ENCODE measurements at places on chromosomes 3 and 15.

GRCh38 chr3:3705090-3705775 is 94.0 kb upstream of the LRRN1 start:
- no peak for DNase-seq

DNA sequence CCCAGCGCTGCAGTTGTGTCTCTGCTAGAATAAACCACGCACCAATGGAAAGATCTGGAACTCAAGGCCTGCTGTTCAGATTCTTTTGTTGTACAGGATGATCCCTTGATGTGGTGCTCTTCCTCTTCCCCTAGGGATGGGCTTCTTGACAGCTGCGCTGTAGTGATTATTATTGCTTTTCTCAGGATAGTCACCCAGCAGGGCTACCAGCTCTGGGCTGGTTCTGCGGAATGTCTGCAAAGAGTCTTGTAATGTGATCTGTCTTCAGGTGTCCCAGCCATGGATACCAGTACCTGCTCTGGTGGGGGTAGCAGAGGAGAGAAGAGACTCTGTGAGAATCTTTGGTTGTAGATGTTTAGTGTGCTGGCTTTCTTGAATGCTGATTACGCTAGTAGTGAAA is 974.2 kb downstream of the NSUN3 start:
- no peak for DNase-seq

DNA sequence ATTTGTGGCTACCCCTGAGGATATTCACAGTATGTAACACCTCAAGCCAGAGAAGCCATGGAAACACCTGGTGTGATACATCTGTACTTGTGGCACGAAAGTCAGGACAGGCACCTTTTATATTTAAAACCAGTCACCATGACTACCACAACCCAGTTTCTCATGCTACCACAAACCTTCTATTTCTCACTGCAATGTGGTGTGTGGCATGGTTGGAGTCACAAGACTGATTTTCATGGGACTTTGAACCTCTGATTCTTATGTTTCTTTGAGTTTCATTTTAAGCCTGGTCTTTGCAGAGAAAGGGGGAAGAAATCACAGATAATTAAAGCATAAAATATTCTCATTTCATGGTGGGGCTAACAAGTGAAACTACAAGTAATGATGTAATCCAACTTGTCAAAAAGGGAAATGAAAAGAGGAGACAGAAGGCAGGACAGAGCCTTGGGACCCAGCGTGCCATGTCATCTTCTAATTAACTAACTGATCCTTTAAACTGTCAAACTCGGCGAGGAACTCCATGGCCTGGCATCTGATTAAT is 175.9 kb downstream of the PDZRN3 start:
- DNase-seq: no peak

GRCh38 chr15:79455361-79455760 is 23.2 kb downstream of the MINAR1 start:
- DNase-seq: no peak

DNA sequence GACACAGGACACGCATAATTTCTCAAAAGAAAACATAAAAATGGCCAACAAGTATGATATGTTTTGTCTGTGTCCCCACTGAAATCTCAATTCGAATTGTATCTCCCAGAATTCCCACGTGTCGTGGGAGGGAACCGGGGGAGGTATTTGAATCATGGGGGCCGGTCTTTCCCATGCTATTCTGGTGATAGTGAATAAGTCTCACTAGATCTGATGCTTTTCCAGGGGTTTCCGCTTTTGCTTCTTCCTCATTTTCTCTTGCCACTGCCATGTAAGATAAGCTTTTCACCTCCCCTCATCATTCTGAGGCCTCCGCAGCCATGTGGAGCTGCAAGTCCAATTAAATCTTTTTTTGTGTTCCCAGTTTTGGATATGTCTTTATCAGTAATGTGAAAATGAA is 12.1 kb upstream of the POU1F1 start:
- no peak for DNase-seq

DNA sequence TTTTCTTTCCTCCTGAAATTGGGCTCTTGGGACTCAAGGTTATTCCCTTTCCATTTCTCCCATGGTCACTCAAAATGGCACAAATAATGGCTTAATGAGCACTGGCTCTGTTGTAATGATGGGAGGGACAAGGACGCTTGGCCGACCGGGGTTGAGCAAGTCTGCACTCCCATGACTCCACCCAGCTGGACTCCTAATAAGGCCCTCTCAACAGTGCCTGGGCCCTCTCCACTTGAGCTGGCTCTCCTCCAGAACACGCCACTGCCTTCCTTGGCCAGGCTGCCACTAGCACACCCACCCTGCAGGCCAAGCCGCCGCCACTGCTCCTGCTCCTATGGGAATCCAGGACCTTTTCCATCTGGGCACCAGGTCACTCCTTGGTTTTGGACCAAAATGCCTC is 42.3 kb downstream of the ADCY5 start:
- DNase-seq: no peak

DNA sequence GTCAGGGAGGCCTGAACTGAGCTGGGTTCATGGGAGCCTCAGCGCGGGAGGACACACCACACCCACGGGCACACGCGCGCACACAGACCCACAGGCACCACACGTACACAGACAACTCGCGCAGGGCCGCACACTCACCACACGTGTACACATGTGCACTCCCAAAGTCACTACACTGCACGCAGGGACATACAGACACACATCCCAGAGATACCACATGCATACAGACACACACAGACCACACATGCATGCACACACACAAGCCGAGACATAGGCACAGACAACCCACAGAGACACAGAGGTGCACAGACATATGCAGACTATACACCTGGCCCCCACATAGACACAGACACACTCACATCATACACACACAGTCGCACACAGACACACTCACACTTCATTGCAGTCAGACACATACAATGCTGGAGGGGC is 1.1 kb upstream of the MGLL start:
- DNase-seq: no peak

- no peak for DNase-seq
Observed at GRCh38 chr15:45183511-45183910, 4.3 kb downstream of the SHF start.

GRCh38 chr3:20810555-20810954 is 624.5 kb upstream of the SGO1 start:
- no peak for DNase-seq

GRCh38 chr3:121722411-121722810 is 27.1 kb downstream of the GOLGB1 start:
- DNase-seq: no peak

DNA sequence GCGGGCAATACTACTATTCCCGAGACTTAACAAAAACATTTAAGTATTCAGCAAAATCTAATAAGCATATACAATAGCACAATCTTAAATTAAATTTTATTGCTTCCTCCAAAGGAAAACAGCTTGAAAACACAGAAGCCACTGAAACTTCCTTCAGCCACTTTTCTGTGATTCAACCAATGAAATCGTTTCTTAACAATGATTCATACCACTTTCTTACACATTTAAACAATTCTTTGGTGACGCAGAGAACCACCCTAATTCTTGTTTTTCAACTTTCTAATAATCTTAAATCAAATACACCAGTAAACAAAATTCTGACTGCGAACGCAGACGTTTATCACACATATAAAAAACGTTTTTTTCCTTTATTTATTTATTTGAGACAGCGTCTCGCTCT is 4.1 kb downstream of the TJP1 start:
- DNase-seq: no peak

DNA sequence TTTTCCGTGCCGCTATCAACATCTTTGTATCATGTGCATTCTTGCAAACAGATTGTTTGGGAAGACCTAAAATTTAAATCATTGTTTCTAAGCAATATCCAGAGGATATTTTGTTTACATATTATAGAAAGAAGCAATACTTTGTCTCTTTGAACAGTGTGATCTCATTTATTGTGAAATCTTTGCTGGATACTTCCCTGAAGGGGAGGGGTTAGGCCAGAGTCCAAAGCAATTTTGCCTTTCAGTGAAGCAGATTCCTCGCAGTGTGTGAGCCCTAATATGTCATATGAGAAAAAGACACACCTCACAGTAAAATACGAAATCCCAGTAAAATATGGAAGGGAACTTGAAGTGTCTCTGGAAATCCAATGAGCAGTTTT is 158.7 kb upstream of the SLCO3A1 start:
- DNase-seq: no peak

DNA sequence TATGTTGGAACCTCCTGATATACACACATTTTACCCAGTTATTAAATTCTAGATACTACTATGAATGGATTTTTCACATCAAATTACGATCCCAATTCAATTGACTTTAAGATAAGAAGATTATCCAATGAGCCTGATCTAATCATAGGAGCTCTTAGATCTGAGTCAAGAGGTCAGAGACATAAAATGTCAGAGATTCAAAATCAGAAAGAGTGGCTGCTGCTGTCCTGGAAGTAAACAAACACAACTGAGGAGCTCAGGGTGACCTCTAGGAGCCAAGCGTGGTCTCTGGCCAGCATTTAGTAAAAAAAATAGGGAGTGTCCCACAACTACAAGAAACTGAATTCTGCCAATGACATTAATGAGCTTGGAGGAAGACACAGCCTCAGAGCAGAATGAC is 557.1 kb upstream of the CBLB start:
- DNase-seq: no peak

DNA sequence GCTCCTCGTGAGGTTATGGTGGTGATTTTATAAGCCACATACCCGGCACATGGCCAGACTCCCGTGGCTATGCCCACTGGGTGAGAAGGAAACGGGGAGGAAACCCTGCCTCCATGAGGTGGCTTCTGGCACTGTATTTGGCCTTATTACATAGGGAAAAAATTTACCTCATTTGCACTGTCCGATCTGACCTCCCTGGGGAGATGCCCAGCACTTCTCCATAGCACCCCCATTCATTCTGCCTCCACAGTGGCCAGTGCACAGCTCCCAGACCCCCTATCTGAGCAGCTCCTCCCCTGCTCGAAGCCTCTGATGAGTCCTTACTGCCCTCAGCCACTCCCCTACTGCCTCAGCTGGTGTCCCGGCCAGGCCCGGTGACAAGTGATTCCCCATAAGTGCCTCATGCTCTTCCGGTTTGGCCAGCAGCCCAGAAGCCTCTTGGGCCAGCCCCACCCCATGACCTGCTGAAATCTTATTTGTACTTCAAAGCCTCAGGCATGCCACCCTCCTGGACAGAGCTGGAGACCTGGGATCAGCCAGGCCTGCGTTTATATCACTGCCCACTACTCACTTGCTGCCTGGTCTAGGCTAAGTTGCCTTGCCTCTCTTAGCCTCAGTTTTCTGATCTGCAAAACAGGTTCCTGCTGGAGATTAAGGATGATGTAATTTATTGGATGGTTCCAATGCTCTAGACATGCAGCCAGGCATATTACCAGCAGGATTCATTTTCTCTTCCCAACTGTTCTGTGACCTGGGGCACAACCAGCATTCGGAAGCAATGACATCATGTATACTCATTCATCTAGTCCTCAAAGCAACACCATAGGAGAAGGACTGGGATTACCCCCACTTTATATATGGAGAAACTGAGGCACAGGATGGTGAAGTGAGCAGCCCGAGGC is 30.6 kb upstream of the SLC6A6 start:
- DNase-seq: no peak

DNA sequence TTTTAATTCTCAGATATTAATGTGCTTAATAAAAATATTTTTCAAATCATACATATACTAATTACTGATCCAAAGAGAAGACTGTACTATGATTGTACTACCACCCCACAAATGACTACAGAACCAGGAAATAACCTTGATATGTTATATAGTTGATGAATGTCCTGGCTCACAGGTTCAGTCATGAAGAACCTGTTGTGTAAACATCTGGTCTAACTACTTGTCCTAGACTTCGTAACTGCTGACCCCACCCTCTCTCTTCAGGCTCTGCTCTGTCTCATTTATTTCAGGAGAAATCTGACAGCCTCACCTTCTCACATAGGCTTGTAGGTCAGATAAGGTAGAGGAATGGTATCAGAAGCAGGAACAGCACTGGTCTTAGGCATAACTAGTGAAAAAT is 14.7 kb upstream of the CSTA start:
- DNase-seq: no peak

DNA sequence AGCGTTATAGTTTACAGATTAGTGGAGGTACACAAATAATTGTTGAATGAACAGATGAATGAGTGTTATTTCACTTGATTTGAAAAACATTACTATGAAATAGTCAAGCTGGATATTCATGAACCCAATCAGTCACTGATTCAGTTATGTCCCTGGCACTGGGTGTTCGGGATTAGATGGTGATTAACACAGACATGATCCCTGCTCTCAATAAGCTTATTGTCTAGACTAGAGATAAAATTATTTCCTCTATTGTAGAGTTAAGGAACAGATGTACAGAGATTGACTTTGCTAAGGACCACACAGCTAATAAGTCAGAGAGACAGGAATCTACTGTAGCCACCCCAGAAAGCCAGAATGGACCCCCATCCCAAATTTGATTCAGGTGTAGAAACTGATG is 963 bp downstream of the GRAMD1C start:
- DNase-seq: no peak

GRCh38 chr3:132017137-132017536 is 17.7 kb downstream of the CPNE4 start:
- DNase-seq: no peak

DNA sequence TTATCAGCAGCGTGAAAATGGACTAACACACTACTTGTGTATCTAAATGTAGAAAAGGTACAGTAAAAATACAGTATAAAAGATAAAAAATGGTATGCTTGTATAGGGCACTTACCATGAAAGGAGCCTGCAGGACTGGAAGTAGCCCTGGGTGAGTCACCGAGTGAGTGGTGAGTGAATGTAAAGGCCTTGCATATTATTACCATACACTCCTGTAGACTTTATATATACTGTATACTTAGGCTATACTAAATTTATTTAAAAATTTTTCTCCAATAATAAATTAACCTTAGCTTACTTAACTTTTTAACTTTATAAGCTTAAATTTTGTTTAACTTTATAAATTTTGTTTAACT is 67.2 kb upstream of the TSPAN3 start:
- DNase-seq: no peak

DNA sequence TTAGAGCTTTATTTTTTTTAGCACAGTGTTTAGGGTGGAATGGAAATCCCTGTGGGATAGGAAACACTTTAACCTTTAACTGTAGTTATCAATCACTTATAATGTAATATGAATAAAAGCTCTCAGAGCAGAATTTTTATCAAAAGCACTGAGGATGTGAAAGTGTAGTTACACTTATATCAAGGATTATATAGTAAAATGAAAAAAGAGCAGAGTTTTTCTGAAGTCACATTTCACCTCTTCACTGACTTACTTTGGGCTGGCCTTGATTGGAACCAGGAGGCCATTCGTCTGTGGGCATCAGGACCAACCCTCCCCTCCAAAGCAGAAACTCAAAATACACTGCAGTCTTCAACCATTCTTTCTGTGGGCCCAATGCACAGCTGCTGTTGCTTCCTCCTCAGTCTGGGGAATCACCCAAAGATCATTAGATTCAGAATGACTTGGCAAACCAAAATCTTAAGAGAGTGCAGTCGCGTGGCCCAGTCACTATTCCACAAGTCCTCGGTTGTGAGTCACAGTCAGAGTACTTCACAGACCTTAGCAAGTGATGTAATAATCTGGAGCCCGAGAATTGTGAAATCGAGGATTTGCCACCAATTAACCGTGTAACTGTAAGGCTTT is 132.6 kb upstream of the COL8A1 start:
- DNase-seq: peak; percentile 3

- no peak for DNase-seq
Observed at GRCh38 chr15:83960192-83960829, 275.3 kb upstream of the GOLGA6L4 start.

GRCh38 chr15:51302480-51302879 is 35.9 kb downstream of the CYP19A1 start:
- no peak for DNase-seq

GRCh38 chr3:126309861-126310655 is 47.1 kb downstream of the KLF15 start:
- no peak for DNase-seq

- DNase-seq: no peak
Observed at GRCh38 chr15:66565741-66566144, at the start of gene LCTL. Gene LCTL (minus strand): TSS chr15:66565998. CDS start chr15:66565365, 633 bp downstream.

- DNase-seq: no peak
Observed at GRCh38 chr3:192737506-192737905, 10.2 kb upstream of the FGF12 start.

All from stimulated activated CD4-positive, alpha-beta T cell treated with anti-CD3 and anti-CD28 coated beads, Interleukin-15, amount 100 ng/mL, for 48 hours (primary cell).